ENCODE measurements at places on chromosomes 6 and 20.

DNA sequence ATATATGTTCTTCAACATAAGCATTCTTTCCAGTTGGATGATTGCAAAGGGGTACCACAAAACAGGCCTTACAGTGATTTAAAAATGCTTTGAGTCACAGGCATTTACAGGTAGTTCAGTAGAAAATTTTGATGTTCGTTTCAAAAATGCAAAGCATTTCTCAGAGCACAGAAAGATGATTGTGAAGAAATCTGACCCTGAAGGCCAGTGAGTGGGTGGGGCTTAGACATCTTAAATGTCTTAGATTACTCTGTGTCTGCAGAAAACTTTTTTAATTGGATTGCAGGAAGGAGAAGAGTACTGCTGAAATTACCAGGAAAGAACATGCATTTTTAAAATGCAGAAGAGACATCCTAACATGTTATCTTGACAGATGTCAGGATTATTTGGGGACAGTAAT lies 268.3 kb downstream of the CDKAL1 start:
- DNase-seq, result no peak

DNA sequence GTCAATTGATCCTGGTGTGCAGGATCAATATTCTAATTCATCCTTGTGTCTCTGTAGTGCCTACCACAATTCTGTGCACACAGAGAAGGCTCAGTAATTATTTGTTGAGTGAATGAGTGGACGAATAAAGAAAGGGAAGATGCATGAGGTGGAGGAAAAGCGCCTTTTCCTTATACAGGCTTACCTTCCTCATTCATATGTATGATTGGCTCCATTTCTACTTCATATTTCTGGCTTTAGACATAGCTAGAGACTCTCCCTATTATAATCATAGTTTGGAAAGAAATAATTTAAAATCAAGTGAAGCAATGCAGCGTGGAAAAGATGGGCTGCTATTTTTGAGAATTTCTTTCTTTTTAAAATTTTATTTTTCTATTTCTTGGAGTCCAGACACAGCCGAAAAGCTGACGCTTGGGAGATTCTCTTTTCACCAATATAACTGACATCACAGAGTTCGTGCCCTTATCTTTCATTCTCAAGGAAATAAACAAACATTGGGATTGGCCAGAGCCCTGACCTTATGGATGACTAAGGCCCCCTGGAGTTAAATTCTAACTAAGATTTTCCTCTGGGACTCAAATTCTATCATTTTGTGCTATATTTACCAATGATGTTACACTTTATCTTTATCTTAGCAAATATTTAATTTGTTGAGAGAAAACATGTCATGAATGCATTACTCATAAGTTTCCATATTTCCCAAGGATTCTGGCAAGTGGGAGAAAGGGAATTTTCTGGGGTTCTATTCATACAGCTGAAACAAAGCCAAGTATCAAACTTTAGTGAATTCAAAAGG lies 48.1 kb downstream of the PRL start:
- no peak for DNase-seq

DNA sequence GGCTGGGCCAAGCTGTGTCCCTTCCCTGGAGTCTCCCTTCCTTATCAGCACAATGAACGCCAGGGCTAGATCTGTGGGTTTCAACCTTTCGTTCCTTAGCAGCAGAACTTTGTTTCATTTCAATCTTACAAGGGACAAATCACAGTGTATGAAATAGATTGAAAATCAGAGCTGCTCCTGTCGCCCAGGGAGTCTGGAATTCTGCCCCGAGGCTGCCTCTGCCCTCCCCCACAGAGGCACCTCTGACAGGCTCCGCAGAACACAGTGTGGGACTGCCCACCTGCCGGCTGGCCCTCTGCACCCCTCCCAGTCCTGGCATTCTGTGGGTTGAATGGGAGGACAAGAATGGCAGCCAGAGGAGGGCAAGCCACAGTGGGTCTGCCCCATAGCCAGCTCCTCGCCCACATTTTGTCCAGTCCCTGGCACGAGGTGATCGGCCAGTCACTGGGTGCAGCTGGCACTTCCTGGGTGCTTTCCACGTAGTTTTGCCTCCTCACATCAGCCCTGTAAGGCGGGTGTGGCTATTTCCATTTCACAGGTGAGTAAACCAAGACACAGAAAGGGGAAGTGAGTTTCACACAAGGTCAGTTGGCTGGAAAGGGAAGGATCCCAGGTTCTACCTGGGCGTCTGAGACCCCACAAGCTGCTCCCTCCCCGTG lies 26.1 kb downstream of the MANBAL start:
- DNase-seq, result no peak

DNA sequence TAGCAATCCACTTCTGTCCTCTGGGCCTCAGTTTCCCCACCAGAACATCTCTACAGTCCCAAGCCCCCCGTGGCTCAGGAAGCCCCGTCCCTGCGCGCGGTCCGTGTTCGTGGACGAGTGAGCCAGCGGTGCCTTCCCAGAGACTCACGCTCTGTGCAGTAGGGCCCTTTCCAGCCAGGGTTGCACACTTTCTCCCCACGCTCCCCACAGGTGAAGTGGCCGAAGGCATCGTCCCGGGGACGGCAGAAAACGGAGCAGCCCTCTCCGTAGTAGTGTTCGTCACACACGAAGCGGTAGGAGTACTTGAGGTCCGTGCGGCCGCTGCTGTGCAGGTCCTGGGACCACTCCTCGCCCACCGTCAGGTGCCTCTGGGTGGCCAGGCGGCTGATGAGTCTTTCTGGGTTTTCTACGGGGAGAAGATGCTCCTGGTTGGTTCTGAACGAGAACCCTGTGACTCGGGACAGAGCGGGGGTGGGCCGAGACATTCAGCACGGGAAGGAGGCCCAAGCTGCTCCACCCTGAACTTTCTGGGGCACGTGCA lies 2.7 kb downstream of the DLL1 start:
- DNase-seq, result no peak

- DNase-seq, result no peak
Measured at GRCh38 chr20:25270829-25271251, 23.0 kb downstream of the PYGB start.

GRCh38 chr20:3250091-3250504 lies 11.1 kb upstream of the SLC4A11 start:
- no peak for DNase-seq

GRCh38 chr6:73579851-73580246 lies 59.0 kb upstream of the EEF1A1 start:
- DNase-seq, result no peak

GRCh38 chr6:106847116-106847515 lies 127.4 kb downstream of the CD24 start:
- no peak for DNase-seq

DNA sequence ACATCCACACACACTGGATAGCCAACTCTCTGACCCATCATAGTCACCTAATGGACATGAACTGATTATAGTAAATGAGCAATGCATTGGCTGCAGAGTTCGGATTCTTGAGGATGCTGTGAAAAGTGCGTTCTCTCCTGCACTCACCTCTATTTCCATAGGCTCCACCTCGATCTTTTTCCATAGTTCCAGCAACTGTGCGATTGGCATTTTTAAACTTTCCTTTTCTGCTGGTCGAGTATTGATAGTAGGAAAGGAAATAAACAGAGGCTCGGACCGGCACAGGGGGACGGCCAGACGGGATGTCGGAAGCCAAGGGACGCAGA lies 94.4 kb downstream of the RNASET2 start:
- no peak for DNase-seq

- DNase-seq, result no peak
Measured at GRCh38 chr6:52307900-52308372, 23.4 kb upstream of the MCM3 start.

DNA sequence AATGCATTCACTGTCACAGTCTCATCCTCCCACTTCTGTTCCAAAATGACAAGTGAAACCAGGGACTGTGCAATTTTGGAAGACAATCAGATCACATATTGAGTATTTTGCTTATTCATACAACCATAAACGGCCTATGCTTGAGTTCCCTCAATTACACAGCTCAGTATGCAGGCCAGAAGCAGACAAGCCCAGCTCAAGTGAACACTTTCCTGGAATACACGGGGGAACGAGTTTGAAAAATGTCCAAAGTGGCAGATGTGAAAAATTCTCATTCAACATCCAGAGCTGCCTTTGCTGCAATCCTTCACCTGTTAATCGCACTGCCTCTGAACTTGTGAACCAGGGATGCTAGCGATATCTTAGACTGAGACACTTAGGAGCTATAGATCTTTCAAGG lies 190.2 kb downstream of the COL9A1 start:
- DNase-seq, result no peak

- DNase-seq, result peak; percentile 22
Measured at GRCh38 chr20:11246251-11246775, 572.5 kb upstream of the JAG1 start.

DNA sequence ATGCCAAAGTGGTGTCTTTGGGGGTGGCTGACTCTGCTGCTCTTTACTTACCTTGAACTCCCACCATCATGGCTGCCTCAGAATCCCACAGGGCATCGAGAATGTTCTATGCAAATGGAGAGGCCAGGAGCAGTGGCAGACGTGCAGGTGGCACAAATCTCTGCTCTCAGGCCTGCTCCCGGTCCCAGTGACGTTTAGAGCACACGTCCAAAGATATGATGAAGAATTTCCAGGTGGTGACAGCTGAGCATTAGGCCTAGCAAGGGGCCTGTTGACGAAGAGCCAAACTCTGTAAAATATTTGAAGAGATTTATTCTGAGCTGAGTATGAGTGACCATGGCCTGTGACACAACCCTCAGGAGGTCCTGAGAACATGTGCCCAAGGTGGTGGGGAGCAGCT lies 19.0 kb upstream of the UNC93A start:
- DNase-seq, result no peak

GRCh38 chr6:43627008-43627825 lies 1.8 kb downstream of the GTPBP2 start:
- peak; percentile 57 for DNase-seq

DNA sequence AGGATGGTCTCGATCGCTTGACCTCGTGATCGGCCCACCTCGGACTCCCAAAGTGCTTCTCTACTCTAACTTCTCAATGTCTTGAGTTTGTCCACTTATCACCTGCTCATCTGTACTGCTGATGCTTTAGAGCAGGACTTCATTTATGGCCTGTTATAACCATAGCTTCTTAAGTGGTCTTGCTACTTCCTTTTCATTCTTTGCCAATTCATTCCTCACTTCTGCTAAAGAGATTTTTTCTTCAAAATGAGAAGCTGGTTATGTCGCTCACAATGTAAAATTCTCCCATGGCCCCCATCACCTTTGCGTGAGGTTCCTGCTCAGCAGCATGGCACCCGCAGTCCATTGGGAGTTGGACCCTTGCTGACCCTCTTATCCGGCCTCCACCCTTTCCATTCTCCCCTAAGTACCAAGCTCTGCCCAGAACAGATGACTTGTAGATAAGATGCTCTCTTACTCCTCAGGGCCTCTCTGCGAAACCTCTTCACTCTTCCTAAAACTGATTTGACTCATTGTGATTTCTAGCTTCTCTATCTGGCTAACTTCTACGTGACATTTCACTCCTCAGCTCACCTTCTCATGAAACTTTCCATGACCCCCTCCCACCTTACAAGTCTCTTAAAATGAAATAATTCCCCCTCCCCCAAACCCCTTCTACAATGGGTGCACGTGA lies 13.9 kb upstream of the CD164 start:
- DNase-seq, result no peak

DNA sequence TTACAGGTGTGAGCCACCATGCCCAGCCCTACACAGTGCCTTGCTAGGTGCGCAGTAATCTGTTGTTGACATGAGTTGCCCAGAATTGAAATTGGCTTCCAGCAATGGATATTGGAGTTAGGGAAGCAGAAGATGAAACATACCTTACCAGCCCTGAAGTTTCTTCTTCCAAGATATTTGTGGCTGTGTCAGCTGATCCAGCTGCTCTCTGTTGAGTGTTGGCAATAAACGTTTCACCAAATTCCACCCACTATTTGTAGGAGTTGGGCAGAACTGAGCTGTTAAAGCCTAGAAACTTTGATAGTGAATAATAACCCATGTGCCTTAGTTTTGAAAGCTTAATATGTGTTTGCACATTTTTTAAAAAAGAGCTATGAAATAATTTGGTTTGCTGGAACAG lies 218.2 kb upstream of the SNX9 start:
- no peak for DNase-seq

DNA sequence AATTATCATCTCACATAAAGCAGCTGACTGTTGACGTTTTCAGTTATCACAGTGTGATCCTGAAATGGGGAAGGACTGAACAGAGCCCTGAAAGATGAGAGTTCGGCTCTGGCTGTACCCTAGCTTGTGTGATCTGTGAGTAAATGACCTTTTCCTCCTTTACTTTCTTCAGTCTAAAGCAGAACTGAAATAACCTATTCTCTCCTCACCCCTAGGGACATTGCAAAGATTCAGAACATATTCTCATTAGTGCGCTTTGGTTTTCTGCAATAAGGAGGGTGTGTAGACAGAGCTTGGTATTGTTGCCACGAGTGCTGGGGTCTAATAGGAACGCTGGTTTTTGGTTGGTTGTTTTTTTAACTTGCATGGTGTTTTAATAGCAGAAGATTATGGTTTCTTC lies 16.7 kb downstream of the FARS2 start:
- no peak for DNase-seq

GRCh38 chr6:109456710-109457561 lies 1.4 kb upstream of the MICAL1 start:
- DNase-seq, result no peak

DNA sequence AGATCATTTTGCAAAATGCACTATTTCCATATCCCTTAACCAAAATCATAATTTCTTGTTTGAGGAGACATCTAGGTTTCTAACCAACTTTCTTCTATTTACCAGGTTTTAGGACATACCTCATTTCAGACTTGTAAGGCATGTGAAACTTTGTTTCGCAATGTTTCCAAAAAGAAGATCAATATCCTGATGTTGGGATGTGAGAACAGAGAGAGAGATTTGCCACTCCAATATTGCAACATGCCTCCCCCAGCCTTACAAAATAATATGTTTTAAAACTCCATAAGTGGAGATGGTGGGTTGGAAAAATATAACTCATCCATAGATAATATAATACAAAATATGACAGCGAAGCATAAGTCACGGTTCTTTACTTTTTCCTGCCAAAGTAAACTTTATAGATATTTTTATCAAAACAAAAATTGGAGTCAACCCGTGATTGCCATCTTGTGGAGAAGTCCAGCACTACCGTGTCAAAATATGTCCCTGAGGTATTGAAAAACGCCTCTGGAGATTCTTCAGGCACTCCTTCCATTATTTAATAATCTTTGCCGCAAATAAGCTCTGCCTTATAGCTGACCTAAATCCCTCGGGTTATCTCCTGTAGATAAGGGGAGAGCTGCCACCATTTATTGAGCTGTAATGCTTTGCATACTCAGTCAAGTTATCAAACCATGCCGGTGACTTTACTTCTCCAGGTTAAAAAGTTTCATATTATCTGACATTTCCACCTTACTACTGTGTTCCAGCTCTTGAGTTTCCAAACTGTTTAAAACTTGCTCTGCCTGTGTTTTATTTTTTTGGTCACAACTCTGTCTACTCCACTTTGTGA lies 534.2 kb downstream of the HACE1 start:
- no peak for DNase-seq

DNA sequence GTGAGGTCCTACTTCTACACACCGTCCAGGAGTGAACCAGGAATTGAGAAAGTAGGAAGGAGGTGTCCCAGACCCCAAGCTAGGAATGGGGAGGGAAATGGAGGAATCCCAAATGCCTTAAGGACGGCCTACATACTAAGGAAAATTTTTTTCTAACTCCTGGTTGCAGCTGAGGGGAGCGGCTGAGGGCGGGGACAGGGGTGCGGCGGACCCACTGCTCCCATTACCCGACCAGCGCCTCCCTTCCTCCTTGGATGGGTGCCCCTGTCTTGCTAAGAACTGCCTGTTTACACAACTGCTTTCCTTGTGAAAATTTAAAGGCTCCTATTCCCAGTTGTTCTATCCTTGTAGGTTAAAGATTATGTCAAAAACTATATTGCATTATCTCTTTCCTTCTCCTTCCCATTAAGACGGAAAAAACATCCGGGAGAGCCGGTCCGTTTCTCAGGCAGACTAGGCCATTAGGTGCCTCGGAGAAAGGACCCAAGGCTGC lies 699 bp upstream of the HSPA1B start:
- DNase-seq, result peak; percentile 77
